ENCODE measurements at places on chromosomes 5 and 9. TPM values are rescaled to one million over a fixed set of nuclear protein-coding genes. Genes with fewer than 3 reads are reported as not detected.

CARTPT gene
- not detected for polyA plus RNA-seq

DNA sequence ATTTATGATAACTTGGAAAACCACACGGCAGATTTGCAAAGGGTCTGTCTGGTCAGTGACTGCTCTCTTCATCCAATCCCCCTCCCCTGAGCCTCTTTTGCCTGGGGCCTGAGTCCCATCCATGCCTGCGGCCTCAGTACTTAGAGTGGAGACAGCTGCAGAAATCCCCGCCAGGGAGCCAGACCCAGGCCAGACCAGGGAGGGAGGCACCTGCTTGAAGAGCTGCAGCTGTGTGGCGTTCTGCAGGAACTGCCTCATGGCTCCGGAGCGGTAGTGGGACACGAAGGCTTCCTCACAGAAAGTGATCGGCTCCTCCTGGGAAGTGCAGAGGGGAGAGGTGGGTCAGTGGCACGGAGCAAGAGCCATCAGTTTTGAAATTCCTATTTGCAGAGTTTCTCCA, 101.6 kb downstream of the CRB2 start:
- no peak overlapping the region for H3K4me3 ChIP-seq
- DNase-seq: no peak
- peaks cover 7% of the 10 kb centered on the region for H3K36me3 ChIP-seq
- H3K27me3 ChIP-seq: no peaks in the 10 kb centered on the region
- no peaks in the 10 kb centered on the region for H3K4me1 ChIP-seq

- no peak overlapping the region for H3K27ac ChIP-seq
- no peaks in the 10 kb centered on the region for H3K4me1 ChIP-seq
- H3K4me3 ChIP-seq: no peak overlapping the region
These were observed 218.0 kb downstream of the FANCC start for GRCh38 chr9:95099321-95100070.

DNA sequence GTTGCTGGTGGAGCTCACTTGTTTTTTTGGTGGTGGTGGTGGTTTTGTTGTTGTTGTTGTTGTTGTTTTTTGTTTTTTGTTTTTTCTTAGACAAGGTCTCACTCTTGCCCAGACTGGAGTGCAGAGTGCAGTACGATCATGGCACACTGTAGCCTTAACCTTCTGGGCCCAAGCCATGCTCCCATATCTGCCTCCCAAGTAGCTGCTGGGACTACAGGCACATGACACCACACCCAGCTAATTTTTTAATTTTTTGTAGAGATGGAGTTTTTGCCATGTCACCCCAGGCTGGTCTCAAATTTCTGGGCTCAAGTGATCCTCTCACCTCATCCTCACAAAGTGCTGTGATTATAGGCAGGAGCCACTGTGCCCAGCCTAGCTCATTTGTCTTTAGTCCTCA, 53.5 kb downstream of the NUP214 start:
- no peak for DNase-seq
- peak overlapping the region; percentile 7 for H3K27ac ChIP-seq
- peaks cover 17% of the 10 kb centered on the region for H3K36me3 ChIP-seq
- H3K4me3 ChIP-seq: no peak overlapping the region

DNA sequence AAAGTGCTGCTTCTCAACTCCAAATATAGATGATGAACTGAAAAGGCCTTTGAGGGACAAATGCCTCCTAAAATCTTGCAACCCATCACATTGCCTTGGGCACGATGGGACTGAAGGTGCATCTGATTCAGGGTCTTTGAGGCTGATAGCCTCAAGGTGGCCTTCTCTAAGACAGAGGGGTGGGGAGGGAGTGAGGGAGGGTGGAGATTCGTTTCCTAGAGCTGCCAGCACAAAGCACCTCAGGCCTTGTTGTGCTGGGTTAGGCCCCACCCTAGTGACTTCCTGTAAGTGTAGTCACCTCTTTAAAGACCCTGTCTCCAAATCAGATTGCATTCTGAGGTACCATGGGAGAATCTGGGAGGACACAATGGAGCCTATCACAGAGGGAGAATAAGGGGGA, 57.1 kb downstream of the BARX1 start:
- no peaks in the 10 kb centered on the region for H3K4me1 ChIP-seq
- H3K27ac ChIP-seq: no peak overlapping the region
- no peaks in the 10 kb centered on the region for H3K27me3 ChIP-seq
- DNase-seq: no peak
- H3K4me3 ChIP-seq: no peak overlapping the region

GRCh38 chr5:17713301-17713700, 79.0 kb downstream of the TAF11L14 start:
- DNase-seq: no peak
- H3K4me1 ChIP-seq: no peaks in the 10 kb centered on the region
- H3K36me3 ChIP-seq: no peaks in the 10 kb centered on the region
- no peak overlapping the region for H3K4me3 ChIP-seq
- no peaks in the 10 kb centered on the region for H3K27me3 ChIP-seq

REEP2 gene
- polyA plus RNA-seq: 1.6 TPM

DNA sequence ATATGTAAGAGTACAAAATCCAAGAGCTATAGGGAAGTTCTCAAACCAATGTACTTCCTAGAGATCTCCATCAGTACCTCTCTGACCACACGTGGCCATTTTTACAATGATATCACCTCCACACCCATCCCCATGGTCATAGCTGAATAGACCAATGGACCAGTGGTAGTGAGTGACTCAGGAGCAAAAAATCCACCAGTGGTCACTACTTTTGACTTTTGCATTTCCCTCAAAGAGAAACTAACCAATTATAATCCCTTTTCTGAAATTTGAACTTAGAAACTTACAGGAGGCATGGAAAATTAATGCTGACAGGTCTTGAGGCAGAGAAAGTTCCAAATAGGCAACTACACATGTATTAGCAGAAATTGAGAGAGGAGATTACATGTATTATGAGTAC, 238.4 kb downstream of the TRPM3 start:
- no peaks in the 10 kb centered on the region for H3K4me1 ChIP-seq
- H3K27ac ChIP-seq: no peak overlapping the region
- H3K36me3 ChIP-seq: no peaks in the 10 kb centered on the region
- no peaks in the 10 kb centered on the region for H3K27me3 ChIP-seq

TTLL11 gene
- polyA plus RNA-seq: 3.0 TPM

DNA sequence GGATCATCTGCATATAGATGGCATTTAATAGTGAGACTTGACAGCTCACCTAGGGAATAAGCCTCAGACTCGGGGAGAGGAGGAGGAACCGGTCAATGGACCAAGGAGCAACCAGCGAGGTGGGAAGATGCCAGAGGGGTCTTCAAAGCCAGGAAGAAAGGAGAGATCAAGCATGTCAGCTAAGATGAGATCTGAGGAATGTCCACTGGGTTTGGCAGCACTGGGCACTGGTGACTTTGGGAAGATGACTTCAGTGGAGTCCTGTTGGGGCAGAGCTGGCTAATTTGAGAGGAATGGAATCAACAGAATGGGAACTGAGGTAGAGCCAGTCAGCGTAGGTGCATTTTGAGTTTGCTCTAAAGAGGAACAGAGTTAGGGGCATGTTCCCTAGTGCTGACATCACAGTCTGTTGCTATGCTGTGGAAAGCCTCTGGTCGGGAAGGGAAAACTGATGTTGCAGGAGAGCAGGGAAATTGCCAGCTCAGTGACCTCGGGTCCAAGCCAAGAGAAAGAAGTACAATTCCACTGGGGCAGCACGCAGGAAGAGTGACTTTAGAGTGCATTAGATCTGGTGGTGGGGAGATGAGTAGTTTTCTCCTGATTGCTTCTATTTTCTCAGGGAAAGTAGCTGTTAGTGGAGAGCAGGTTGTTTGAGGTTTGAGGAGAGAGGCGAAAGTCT, 56.9 kb downstream of the ZNF618 start:
- no peaks in the 10 kb centered on the region for H3K4me1 ChIP-seq
- DNase-seq: no peak
- H3K27ac ChIP-seq: no peak overlapping the region
- H3K4me3 ChIP-seq: no peak overlapping the region
- no peaks in the 10 kb centered on the region for H3K27me3 ChIP-seq

- no peaks in the 10 kb centered on the region for H3K27me3 ChIP-seq
- no peaks in the 10 kb centered on the region for H3K36me3 ChIP-seq
- no peaks in the 10 kb centered on the region for H3K4me1 ChIP-seq
- DNase-seq: no peak
These were observed 21.1 kb upstream of the ZNF622 start for GRCh38 chr5:16486711-16487111.

DNA sequence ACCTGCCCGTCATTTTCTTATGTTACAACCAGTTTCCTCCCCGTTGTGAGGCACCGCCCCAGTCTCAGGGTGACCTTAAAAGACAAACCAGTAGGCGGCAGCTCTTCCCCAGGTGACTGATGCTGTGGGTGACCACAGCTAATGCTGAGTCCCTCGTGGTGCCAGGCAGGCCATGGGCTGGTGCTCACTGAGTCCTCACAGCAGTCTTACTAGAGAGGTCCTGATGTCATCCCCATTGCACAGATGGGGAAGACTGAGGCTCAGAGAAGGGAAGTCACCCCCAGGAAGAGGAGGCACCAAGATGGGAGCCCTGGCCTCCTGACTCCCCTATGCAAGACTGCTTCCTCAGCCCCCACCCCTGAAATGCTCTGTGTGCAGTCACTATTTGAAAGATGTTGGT, 978 bp downstream of the CFAP157 start:
- DNase-seq: no peak
- no peak overlapping the region for H3K27ac ChIP-seq
- H3K4me1 ChIP-seq: peaks cover 3% of the 10 kb centered on the region
- no peaks in the 10 kb centered on the region for H3K36me3 ChIP-seq

DNA sequence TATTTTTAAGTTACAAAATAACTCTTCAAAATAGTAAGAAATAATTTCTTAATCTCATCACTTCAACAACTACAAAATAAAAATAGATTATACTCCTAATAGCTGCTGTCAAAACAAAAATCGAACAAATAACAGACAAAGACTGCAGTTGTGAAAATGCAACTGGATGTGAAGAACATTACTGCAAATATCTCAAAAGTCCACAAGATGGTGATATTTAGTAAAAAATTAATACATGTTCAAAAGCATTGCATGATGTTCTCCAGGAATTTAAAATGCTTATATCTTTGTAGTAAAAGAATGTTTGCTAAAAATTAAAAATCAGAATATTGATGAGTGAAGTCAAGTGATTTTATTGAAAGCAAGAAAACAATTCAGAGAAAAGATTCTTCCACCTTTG, 66.2 kb downstream of the MPDZ start:
- no peak overlapping the region for H3K4me3 ChIP-seq
- no peaks in the 10 kb centered on the region for H3K4me1 ChIP-seq
- H3K27me3 ChIP-seq: no peaks in the 10 kb centered on the region

- no peaks in the 10 kb centered on the region for H3K27me3 ChIP-seq
- H3K27ac ChIP-seq: no peak overlapping the region
- H3K4me3 ChIP-seq: no peak overlapping the region
- DNase-seq: no peak
- H3K36me3 ChIP-seq: no peaks in the 10 kb centered on the region
These were observed 26.6 kb upstream of the IL17B start for GRCh38 chr5:149405550-149406202.

- H3K4me1 ChIP-seq: no peaks in the 10 kb centered on the region
- H3K36me3 ChIP-seq: no peaks in the 10 kb centered on the region
- H3K27ac ChIP-seq: no peak overlapping the region
- no peak for DNase-seq
- no peaks in the 10 kb centered on the region for H3K27me3 ChIP-seq
These were observed 7.7 kb upstream of the SRFBP1 start for GRCh38 chr5:121954086-121954485.
